ENCODE measurements at places on chromosomes 1 and 21.

- DNase-seq: no peak
Measured at GRCh38 chr1:244209955-244210354, 158.9 kb downstream of the ZBTB18 start.

- no peak for DNase-seq
Measured at GRCh38 chr1:83499998-83500397, 498.9 kb downstream of the TTLL7 start.

DNA sequence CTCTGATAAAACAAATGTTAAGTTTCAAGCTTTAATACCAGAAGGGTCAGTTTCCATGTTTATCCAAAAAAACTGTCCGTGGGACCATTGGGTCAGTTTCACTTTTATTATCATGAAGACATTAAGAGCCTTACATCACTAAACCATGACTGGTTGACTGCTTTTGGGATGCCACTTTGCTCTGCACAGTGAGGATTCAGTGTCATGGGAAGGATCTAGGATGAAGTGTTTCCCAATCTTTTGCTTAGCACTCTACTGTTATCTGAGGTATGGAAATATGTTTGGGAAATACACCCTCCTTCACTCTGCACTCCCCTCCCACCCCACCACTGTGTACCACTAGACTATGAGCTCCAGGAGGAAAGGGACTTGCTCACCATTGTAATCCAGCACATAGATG is 16.3 kb downstream of the RPS6KC1 start:
- no peak for DNase-seq

DNA sequence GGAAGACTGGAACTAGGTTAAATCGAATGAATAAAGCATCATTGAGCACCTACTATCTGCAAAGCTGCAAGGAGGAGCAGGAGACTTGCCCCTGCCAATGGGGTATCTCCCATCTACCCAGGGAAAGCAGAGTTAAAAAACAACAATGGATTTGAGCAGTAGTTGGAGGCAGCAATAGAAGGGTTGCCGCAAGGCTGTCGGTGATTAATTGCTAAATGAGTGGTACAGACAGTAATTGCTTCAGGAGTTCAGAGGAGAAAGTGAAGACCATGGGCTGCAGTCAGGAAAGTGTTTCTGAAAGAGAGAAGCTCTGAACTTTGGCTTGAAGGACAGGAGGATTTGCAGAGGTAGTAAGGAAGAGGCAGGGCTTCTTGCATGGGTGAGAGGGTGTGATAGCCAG is 152.9 kb downstream of the ACTL8 start:
- DNase-seq: no peak

DNA sequence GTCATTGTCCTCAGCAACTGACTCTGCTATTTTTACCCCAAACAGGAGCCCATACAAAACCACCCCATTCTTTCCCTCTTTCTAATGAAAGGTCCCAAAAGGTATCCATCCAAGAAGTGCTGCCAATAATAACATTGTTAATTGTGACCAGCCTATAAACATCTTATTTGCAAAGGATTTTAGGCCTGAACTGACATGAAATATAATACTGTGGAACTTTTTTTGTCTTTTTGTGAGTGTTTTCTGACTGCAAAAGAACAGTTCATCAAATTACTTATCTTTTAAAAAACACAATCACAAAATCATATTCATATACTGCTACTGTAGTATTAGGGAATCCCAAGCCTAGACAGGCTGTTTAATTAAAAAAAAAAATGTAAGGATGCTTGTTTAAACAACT is 3.4 kb downstream of the PIGM start:
- DNase-seq: no peak

GRCh38 chr1:45684402-45684801 is 1.9 kb downstream of the GPBP1L1 start:
- no peak for DNase-seq

- no peak for DNase-seq
Measured at GRCh38 chr1:184621260-184621659, 133.4 kb downstream of the EDEM3 start.

GRCh38 chr1:98253145-98253544 is 332.3 kb upstream of the DPYD start:
- no peak for DNase-seq

DNA sequence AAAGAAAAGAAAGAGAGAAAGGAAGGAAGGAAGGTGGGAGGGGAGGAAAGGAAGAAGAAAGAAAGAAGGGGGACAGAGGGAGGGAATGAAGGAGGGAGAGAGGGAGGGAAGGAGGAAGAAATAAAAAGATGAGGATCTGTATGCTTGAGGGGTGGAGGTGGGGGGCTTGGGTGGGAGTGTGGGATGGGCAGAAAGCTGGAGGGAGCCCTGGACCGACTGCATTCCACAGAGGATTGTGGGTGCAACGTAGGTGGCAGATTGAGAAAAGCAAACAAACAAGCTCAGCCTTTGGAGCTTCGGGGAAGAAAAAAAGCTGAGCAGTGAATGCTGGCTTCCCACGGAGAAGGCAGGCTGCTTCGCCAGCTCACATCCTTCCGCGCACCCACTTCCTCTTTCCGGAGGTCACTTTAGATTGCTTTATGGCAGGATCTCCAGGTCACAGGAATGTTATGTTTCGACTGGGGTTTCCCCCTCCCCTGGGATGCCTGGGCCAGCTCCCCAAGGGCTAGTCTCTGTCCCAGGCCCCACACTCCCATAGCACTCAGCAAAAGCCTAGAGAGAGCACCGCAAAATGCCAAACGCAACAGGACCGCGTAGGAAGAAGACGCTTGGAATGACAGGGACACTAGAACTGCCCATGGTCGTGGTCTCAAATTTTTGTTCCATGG is 20.7 kb upstream of the LGALS8 start:
- peak; percentile 12 for DNase-seq

- DNase-seq: no peak
Measured at GRCh38 chr1:242208021-242208420, 209.1 kb upstream of the MAP1LC3C start.

- DNase-seq: no peak
Measured at GRCh38 chr1:57131257-57131656, 165.4 kb upstream of the C8B start.

DNA sequence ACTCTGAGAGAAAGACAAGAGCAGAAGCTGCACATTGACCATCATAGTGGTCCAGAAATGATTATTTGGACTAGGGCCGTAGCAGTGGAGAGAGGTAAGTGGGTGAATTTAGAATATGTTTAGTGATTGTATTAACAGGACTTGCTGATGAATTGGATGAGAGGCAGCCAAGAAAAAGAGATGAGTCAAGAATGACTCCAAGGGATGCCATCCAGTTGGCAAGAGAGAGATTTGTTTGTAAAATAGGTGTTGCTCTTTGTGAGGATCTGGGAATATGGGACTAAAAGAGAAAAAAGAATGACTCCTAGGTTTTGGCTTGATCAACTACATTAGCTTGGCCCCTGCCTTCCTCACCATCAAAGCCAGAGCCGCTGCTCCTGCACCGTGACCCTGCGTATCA is 54.2 kb upstream of the ARTN start:
- no peak for DNase-seq

- DNase-seq: no peak
Measured at GRCh38 chr1:37944816-37945215, 2.0 kb downstream of the INPP5B start.

DNA sequence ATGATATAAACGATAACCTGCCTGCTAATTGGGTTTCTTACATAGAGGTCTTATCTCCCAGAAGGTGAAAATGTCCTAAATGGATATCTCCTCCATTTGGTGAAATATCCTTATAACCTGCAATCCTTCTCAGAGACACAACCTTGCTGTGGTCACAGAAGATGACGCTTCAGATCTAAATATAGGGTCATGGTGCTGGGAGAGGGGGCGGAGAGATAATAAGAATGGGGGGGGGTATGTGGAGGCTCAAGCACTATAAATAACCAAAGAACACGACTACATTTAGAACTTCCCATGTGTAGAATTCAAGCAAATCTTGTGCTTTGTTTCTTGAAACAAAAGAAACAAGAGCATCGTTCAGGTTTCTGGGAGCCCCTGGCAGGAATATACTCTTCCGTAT is 260.6 kb upstream of the ESRRG start:
- DNase-seq: no peak

DNA sequence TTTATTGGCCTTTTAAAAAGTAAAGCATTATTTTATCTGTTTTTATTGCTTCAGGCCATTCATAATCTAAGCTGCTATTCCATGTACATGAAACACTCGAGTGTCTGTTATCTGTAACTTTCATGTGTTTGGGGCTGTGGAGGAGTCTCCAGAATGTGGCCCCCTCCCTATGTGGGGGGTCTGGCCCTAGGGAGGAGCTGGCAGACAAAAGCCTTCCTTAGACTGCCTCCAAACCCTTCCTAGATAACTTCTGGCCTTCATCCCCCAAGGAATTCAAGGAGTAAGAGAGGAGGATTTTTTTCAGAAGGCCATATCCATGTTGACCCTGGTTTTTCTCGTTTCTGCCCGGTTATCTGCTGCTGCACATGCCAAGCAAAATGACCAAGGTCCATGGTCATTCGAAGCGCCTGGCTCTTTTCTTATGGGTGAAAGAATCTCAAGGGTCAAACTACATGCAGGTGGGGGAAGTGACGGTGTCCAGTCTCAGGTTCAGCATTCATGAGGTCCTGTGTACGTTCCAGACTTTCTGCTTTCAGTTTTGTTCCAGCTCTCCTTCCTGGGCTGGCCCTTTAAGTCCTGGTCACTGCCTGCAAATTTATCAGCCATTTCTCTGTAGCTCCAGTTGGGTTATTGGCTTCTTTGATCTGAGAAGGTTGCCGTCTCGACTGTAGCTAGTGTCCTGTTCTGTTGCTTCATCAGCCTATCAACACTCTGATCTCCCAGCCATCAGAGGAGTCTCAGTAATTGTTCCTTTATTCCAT is 8.3 kb downstream of the TENT5C start:
- DNase-seq: no peak

DNA sequence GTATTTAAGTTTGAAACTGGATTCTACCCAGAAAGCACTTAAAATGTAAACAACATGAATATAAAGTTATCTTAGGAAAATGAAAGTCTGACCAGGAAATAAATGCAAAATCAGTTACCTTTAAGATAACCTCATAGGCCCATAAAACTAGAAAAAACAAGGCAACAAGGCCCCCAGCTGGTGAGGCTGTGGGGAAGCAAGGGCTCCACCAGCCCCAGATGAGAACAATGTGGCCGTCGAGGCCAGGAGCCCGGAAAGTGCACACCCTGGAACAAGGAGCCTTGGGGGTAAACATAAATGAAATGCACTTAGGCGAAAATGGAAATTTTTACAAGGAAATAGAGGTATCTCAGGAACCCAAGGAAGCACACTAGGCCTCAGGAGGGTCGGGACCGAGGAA is 37.9 kb upstream of the BMP8B start:
- DNase-seq: no peak

GRCh38 chr1:221704306-221704705 is 37.6 kb downstream of the DUSP10 start:
- DNase-seq: no peak

DNA sequence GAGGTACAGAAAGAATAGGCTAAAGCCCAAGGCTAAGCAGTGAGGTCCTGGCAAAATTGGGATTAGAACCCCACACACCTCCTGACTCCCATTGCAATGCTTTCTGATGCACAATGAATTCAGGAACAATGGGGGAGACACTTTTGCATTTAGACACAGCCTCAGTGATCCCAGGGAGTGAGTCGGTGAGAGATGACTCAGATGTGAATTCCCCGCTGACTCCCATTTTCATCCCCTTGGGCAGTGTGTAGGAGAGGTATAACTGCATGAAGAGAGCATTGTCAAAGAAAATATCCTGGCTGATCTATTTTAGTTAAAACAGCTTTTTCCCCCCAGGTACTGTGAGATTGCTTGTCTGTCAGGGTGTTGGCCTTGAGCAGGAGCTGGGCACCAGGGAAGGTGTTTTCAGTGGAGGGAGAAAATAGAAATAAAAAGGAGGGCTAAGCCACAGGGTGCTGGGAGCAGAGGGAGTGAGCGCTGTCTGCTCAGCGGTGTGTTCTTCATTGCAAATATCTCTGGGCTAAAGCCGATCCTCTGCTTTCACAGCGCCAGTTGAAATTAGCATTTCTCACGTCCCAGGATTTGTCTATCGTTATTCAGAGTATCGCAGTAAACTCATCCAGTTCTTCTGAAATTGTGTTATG is 247.7 kb upstream of the PTBP2 start:
- no peak for DNase-seq

GRCh38 chr1:60118085-60118484 is 44.5 kb upstream of the C1orf87 start:
- DNase-seq: no peak

GRCh38 chr1:91784616-91785015 is 101.3 kb downstream of the TGFBR3 start:
- no peak for DNase-seq

DNA sequence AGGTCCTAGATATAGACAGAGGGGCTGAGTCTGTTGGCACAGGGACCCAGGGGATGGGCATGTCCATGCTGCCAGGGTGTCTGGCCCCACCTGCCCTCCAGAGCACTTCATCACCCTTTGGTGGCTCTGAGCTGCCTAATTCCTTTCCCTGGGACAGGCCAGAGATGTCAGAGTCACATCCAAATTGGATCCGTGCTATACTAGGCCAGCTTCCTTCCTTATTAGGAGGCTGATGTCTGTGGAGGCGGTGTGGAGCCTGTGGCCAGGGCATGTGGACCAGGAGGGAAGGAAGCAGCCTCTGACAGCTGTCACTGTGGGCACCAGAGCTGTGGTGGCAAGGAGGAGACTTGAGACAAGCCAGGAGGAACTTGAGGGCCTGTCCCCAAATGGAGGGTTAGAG is 77.7 kb upstream of the TMEM51 start:
- DNase-seq: no peak

DNA sequence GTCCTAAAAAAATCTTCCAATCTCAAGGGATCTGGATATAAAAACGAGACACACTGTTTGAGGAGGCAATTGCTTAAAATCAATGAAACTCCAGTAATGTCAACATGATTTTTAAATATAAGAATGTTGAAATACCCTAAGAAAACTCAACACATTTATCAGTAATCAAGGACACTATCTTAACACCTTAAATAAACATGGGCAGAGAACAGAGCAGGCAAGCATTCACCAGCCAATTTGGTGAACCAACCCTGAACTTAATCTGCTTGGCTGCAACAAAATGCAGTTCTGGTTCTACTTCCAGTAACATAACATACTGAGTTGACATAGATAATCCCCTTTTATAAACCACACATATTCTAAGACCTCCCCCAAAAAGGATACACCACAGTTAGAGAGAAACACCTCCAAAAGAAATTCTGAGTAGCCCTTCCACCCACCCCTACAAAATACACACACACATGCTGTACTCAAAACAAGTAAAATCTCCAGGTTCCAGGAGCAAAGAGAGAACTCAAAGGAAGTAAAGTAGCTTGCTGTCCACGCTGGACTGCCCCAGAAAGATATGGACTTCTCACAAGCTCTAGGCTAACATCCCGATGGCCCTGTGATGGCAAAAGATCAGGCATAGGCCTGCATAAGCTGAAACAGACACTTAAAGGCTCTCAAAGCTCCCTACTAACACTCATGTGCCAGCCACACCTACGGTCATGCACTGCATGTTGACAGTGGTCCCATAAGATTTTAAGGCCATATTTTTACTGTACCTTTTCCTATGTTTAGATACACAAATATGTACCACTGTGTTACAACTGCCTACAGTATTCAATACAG is 30.5 kb downstream of the TP53BP2 start:
- no peak for DNase-seq

- no peak for DNase-seq
Measured at GRCh38 chr1:57897581-57897980, 473.7 kb upstream of the DAB1 start.
